ENCODE measurements at places on chromosomes 1 and 21. TPM values are rescaled to one million over a fixed set of nuclear protein-coding genes. Genes with fewer than 3 reads are reported as not detected.
A peak's percentile ranks its signal among the peaks of the same experiment; 100 is the strongest.

DNA sequence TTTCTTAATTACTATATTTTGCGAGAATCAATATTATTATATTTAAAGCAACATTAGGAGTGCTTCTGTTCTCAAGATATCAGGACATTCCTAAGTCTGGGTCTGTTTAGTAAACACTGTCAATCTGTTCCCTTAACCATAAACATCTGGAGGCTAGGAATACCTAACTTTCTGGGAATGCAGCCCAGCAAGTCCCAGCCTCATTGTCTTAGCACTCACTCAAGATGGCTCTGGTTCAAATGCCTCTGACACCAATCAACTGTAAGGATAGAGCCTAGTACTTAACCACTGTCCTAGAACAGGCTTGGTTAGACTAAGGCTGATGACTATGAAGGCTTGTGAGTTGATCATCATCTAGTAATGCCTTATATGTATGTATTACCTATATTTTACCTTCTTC, 61.5 kb downstream of the TNN start:
- no peak overlapping the region for H3K4me3 ChIP-seq
- H3K4me1 ChIP-seq = no peaks in the 10 kb centered on the region
- no peaks in the 10 kb centered on the region for H3K36me3 ChIP-seq
- DNase-seq = peak; percentile 75
- no peak overlapping the region for H3K27ac ChIP-seq
- no peaks in the 10 kb centered on the region for H3K27me3 ChIP-seq

Gene LHX8
- total RNA-seq = 0.35 TPM

DNA sequence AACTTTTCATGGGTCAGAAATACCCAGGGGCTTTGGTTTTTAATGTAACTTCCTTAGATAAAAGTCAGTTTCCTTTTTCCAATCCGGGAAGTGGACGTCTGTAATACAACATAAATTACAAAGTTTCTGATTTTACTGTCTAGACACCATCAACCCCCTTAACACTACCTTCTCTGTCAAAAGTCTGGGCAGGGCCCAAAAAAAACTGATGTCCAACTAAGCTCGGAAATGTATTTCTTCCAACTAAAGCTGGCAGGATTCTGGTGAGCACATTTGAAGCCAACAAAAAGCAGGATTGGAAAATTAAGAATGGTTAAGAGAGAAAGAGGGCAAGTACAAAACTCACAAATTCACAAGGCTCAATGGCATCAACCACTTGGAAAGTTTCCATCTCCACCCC, 24.3 kb downstream of the DDAH1 start:
- peaks cover 3% of the 10 kb centered on the region for H3K4me1 ChIP-seq
- no peaks in the 10 kb centered on the region for H3K27me3 ChIP-seq
- no peak overlapping the region for H3K27ac ChIP-seq
- DNase-seq = no peak

Gene PSEN2
- 41.3 TPM for total RNA-seq

Gene ANGEL2
- total RNA-seq = 41.2 TPM

- H3K27ac ChIP-seq = peak overlapping the region; percentile 25
- H3K4me1 ChIP-seq = peaks cover 7% of the 10 kb centered on the region
- no peaks in the 10 kb centered on the region for H3K36me3 ChIP-seq
- no peaks in the 10 kb centered on the region for H3K27me3 ChIP-seq
Observed at GRCh38 chr1:43913666-43914360, 19.8 kb upstream of the ARTN start.

Gene ASPM
- 3.3 TPM for total RNA-seq

GRCh38 chr1:36231191-36231590, 6.9 kb downstream of the THRAP3 start:
- no peaks in the 10 kb centered on the region for H3K27me3 ChIP-seq
- no peak overlapping the region for H3K4me3 ChIP-seq
- no peak for DNase-seq
- peaks cover 17% of the 10 kb centered on the region for H3K4me1 ChIP-seq
- H3K27ac ChIP-seq = no peak overlapping the region
- H3K36me3 ChIP-seq = peaks cover 7% of the 10 kb centered on the region

DNA sequence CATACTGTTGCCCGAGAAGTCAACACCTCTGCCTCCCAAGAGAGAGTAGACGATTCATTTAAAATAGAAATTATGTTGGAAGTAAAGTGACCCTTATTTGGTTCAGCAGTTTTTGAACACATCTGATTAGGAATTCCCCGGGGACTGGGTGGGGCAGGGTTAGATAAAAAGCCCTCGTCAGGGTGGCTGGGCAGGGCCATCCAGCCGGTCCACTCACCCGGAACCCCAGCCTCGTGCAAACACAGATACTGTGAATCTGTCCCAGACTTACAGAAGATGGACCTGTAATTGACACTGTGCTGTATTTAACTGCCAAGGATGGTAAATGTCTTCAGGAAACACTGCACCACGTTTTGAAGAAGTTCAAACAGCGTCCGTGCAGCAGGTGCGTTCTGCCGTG, 63.7 kb downstream of the PRDM16 start:
- peaks cover 26% of the 10 kb centered on the region for H3K4me1 ChIP-seq
- no peak overlapping the region for H3K4me3 ChIP-seq
- no peaks in the 10 kb centered on the region for H3K27me3 ChIP-seq
- DNase-seq = no peak

Gene PRELP
- not detected for total RNA-seq

Gene CLCA1
- total RNA-seq = not detected

GRCh38 chr1:61227857-61228550, 145.6 kb downstream of the NFIA start:
- DNase-seq = no peak
- no peaks in the 10 kb centered on the region for H3K36me3 ChIP-seq

Gene CFAP107
- total RNA-seq = not detected

GRCh38 chr1:11594222-11594621, 60.0 kb downstream of the FBXO2 start:
- no peaks in the 10 kb centered on the region for H3K4me1 ChIP-seq
- no peak overlapping the region for H3K4me3 ChIP-seq
- no peaks in the 10 kb centered on the region for H3K36me3 ChIP-seq
- no peaks in the 10 kb centered on the region for H3K27me3 ChIP-seq

- peaks cover 98% of the 10 kb centered on the region for H3K36me3 ChIP-seq
- H3K4me1 ChIP-seq = no peaks in the 10 kb centered on the region
- no peak overlapping the region for H3K4me3 ChIP-seq
- no peak for DNase-seq
Observed at GRCh38 chr1:19088717-19089442, 121.2 kb downstream of the UBR4 start.

DNA sequence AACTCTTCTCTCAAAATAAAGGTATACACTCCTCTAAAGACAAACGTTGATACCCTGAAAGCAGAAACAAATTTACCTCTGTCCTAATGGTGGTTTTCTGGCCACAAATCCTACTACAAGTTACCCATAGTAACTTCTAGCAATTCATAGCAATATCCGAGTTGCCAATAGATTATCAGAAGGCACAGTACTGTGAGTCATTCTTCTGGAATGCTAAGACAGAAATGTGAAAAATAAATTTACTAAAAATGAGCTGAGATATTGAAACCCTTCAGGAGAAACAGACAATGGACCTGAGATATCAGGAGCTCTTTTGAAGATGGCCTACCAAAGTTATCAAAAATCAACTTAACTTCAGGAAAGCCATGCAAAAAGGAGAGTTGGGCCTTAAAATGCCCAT, 715.0 kb upstream of the ADAMTS5 start:
- no peak overlapping the region for H3K4me3 ChIP-seq
- DNase-seq = peak; percentile 53
- H3K27me3 ChIP-seq = no peaks in the 10 kb centered on the region
- H3K27ac ChIP-seq = no peak overlapping the region

DNA sequence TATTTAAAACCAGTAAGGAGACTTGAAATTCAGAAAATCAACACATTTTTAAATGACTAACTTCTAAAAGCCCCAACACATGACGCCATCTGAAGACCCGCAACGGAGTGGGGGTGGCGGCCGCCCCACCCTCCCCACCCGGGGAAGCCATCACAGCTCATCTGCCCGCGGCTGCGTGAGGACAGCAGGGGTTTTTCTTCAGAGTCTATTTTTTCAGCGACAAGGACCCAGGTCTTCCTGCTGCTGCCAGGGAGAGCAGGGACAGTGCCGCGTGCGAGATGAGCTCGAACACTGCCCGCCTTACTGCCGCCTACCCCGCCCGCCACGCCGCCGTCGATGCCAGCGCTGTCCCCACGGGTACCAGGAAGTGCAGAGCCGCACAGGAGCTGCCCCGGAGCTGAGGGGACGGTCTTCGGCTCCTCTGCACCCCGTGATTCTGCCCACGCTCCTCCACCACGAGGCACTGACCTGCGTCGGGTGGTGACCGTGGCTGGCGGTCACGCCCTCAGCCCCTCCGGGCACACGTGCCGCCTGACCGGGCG, 79.0 kb downstream of the SKI start:
- H3K36me3 ChIP-seq = peaks cover 30% of the 10 kb centered on the region
- H3K27ac ChIP-seq = no peak overlapping the region
- peaks cover 6% of the 10 kb centered on the region for H3K4me1 ChIP-seq
- no peaks in the 10 kb centered on the region for H3K27me3 ChIP-seq

DNA sequence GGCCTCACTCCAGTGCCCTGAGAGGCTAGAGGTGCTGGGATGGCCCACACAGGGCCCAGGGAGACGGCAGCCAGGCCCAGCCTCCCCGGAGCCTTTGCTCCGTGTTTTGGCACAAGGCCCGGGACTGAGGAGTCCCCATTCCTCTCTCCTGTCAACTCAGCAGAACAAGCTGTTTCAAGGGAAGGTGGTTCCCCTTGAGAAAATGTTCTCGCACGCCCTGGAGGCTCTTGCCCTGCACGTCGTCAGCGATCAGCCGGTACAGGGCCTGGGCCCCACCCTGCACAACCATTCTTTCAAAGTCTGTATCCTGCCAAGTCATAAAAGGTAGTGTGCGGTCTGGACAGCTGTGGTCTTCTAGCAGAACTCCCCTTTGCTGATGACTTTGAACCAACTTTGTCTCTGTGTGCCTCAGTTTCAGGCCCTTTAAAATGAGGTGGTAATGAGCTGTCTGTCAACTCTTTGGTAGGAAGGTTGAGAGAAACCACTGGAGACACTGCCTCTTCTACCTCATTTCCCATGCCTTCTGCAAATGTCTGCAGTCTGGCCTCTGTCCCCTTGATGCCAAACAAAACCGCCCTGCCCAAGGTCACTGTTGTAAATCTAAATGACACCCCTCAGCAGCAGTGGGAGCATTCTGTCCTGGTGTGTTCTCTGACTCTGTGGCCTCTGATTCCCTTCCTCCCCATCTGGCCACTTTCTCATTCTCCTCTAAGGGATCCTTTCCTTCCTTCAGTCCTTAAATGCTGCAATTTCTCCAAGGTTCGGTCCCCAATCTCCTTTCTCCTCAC, 138.6 kb upstream of the JUN start:
- H3K4me3 ChIP-seq = no peak overlapping the region
- no peaks in the 10 kb centered on the region for H3K36me3 ChIP-seq
- H3K27me3 ChIP-seq = no peaks in the 10 kb centered on the region
- H3K27ac ChIP-seq = peak overlapping the region; percentile 24

DNA sequence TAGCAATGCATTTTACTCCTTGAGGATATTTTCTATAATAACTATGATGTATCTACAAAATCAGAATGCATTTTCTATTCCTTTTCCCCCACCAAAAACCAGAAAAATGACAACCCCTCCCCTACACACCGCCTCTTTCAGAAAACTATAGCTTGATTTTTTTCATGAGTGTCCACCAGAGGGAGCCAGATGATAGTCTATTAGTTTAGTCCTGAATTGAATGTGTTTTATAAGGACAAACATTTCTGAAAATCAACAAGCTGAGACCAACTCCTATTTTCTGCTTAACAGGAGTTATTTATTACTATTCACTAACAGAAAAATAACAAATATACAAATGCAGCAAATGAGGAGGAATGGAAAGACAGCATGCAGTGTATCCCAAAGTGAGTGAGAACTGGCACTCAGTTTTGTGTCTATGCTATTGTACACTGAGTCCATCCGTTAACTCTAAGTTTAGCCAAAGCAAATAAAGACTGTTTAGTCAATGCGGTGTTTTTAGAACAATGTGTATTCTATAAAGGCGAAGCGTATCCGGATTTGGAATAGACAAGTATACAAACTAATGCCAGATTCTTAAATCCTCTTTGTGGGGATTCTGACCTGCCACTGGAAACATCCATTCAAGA, 182.6 kb downstream of the VAV3 start:
- no peaks in the 10 kb centered on the region for H3K27me3 ChIP-seq
- DNase-seq = peak; percentile 73
- H3K4me1 ChIP-seq = no peaks in the 10 kb centered on the region
- no peak overlapping the region for H3K4me3 ChIP-seq
- no peaks in the 10 kb centered on the region for H3K36me3 ChIP-seq

Gene LCE1F
- not detected for total RNA-seq

DNA sequence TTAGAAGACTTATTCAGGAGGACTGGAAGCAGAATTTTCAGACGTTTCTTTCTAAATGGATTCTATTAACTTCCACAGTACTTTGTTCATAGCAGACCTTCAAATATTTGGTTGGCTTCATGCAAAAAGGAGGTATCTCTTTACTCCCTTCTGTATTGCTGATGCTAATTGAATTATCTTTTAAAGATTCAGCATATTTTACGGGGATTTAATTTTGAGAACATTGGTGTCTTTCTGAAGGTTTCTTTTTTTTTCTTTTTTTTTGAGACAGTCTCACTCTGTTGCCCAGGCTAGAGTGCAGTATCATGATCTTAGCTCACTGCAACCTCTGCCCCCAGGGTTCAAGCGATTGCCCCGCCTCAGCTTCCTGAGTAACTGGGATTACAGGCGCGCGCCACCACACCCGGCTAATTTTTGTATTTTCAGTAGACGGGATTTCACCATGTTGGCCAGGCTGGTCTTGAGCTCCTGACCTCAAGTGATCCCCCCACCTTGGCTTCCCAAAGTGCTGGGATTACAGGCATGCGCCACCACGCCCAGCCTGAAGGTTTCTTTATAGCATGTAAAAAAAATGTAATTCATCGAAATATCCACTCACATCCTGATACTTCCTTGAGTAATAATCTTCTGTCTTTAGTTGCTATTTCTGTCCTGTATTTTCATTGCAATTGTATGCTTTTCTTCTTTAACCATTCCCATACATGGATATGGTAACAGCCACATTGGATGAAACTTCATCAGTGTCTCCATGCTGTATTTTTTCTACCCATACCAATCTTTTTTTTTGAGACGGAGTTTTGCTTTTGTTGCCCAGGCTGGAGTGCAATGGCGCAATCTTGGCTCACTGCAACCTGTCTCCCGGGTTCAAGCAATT, 14.5 kb downstream of the CNST start:
- peaks cover 41% of the 10 kb centered on the region for H3K4me1 ChIP-seq
- no peak overlapping the region for H3K4me3 ChIP-seq
- H3K36me3 ChIP-seq = no peaks in the 10 kb centered on the region
- no peak for DNase-seq
- H3K27me3 ChIP-seq = no peaks in the 10 kb centered on the region
- no peak overlapping the region for H3K27ac ChIP-seq

Gene KIAA0040
- total RNA-seq = 1.6 TPM

Data from cardiac muscle cell (in vitro differentiated cells and primary cell).